ENCODE measurements at places on chromosomes 6 and 20.

DNA sequence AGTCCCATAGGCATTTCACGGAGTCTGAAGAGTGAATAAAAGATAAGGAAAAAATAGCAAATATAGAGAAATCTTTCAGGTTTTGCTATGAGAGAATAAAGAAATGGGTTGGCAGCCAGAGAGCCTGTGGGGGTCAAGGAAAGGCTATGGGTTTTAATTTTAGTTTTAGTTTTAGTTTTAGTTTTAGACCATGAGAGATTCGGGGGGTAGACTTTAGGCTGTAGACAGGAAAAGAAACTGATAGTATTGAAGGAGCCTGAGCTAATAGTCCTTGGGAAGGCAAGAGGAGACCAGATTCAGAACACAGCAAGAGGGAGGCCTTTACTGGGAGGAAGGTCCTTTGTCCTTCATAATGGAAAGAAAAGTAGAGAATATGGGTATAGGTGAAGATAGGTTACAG, 19.3 kb downstream of the DOP1A start:
- no peak for DNase-seq

- DNase-seq, result no peak
These were observed 68.2 kb downstream of the FAM120B start for GRCh38 chr6:170374571-170375444.

GRCh38 chr6:20657274-20657800, 123.1 kb downstream of the CDKAL1 start:
- DNase-seq, result no peak

DNA sequence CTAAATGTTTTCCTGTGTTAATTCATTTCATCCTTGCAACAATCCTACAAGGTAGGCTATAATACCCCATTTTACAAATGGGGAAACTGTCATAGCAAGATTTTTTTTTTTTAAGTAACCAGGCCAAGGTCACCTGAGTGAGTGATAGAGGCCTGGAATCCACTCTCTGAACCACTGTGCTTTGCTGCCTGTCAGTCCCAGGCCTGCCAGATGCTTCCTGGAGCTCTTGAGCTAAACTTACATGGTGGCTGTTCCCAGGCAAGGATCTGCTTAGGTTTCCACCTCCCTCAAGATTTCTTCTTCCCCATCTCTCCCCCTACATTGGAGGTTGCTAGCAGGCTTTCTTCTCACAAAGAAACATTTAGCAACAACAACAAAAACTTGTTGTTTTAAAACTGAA, 32.7 kb upstream of the RNF8 start:
- DNase-seq, result no peak

DNA sequence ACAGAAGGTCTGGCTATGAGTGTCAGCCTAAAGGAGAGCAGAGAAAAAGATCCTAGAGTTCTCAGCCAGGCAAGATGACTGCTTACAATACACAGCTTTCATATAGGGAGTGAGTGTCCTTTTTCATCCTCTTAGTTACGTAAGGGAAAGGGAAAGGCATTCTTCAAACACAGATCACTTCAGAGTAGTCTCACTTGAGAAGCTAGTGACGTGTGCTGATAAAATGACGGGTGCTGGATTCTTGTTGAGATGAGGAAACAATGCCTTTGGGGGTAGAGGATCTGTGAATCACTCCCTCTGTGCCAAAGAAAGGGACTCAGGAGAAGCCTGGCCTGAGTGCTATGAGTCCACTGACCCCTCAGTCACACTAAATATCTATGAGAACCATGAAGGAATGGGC, 117.3 kb downstream of the QRSL1 start:
- no peak for DNase-seq

DNA sequence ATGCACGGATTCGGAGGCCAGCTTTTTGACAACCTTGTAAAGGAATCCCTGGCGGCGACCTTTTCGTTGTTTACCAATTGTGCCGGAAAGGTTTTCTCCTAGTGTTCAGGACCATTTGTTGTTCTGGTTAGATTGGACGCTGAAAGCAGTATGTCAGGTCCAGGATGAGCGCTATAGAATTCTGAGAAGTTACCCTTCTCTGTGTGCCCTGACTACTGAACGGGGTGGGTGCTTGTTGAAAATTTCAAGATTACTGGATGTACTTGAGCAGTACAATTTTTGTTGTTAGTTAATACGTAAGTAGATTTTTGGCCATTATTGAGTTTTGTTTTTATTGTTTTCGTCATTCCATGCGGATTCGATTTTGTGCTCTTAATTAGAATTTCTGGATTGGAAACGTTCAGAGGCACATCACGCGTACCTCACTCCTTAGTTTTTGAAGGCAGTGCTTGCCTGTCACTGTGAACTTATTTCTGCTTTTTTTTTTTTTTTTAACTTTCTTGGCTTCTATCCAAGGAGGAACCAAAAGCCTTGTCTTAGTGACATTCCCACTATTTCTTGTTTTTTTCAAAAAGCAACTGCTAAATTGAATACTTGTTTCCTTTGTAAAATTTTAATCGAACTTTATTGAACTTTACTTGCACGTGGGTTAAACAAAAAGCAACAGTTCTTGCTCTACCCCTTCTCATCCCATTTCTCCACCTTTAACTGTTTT, 898 bp downstream of the XRN2 start:
- DNase-seq, result peak; percentile 4

GRCh38 chr6:75333676-75334200, 49.1 kb upstream of the TMEM30A start:
- DNase-seq, result no peak

DNA sequence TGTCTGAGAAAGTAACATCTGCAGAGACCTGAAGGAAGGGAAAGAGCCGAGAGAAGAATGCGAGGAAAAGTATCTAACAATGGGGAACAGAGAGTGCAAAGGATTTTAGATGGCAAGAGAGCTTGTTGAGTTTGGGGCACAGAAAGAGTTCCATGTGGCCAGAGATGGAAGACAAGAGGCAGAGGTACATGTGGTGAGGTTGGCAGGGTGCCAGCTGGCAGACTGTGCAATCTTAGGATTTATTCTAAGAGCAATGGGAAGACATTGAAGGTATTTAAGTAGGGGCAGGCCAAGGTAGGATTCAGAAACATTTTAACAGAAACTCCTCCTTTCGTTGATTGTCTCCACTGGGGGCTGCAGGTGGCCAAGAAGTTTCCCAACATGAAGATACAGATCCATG, 20.4 kb upstream of the LBP start:
- no peak for DNase-seq

DNA sequence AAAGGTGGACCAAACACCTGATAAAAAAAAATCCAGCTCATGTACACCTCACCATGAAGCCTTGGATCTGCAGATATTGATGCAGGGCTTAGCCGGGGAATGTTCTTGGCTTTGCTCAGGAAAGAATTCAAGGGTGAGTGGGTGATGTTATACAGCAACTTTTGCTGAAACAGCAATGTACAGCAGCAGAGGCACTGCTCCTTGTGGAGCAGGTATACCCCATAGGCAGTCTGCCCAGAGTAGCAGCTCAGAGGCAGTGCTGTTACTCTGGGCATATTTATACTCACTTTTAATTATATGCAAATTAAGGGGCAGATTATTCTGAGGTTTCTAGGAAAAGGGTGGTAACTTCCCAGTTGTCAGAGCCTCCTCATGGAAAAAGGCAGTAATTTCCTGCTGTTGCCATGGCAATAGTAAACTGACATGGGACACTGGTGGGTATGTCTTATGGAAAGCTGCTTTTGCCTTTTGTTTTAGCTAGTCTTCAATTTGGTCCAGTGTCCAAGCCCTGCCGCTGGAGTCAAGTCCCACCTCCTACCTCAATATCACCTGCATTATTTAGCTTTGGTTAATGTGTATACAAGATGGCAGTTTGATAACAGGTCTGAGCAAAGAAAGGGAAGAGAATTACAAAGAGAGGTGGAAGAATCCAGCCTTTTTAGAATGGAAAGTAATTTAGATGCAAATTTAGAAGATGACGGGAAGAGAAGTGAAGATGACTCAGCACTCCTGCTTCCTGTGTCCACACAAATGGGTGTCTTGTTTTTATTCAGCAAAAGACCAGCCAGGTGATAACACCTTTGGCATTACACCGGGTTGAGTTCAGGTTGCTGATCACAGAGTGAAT, 110.1 kb upstream of the JAG1 start:
- no peak for DNase-seq

GRCh38 chr6:158647501-158647900, 2.4 kb upstream of the SYTL3 start:
- DNase-seq, result no peak

- no peak for DNase-seq
These were observed 28.6 kb upstream of the SLC52A3 start for GRCh38 chr20:796921-797320.

GRCh38 chr6:47241742-47242482, 67.8 kb downstream of the TNFRSF21 start:
- no peak for DNase-seq

DNA sequence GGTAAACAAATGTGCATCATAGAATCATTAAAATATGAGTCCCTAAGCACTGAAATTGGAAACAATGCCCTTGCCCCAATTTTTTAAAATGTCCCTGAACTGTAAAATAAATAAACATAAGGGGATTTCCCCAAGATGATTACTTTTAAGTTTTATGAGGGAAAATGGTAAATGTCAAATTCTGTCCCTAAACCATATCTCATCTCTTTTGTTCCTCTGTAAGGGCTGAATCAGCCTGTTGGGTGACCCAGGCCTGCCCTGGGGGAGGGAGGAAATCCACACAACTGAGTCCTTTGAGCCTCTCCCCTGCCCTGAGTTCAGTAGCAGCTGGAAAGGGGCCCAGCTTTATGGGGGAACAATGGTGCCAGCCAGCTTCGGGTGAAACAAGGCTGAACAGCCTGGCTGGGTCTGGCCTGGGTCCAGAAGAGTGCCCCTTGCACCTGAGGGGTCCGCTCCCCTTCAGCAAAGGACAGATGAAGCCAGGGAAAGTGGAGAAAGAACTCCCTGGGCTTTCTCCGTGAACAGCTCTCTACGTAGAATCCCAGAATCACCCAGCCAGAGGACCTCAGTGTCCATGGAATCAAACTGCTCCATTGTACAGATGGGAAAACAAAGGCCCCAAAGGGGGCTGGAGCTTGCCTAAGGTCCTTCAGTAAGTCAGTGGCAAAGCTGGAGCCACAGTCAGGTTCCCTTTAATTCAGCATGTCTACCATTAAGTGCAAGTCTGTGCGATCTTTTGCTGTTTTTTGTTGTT, 28.2 kb upstream of the ITCH start:
- no peak for DNase-seq

GRCh38 chr6:149754548-149754947, 5.0 kb downstream of the PCMT1 start:
- no peak for DNase-seq

DNA sequence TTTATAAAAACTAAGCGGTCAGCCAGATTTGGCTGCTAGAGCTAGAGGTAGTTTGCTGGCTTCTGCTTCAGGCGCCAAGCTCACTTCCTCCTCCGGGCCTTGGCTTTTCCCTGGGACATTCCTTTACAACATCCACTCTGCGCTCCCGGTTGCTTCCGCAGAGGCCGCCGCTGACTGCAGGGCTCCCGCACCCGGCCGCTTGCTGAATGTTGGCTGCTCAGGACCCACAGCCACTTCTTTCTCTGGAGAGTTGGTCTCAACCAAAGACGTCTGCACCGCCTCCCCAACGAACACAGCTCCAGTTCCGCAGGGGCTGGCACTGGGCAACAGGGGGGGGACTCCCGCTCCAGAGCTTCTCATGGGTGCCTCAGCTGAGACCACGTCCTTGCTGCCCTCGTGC, 282.8 kb downstream of the TFAP2C start:
- DNase-seq, result no peak

DNA sequence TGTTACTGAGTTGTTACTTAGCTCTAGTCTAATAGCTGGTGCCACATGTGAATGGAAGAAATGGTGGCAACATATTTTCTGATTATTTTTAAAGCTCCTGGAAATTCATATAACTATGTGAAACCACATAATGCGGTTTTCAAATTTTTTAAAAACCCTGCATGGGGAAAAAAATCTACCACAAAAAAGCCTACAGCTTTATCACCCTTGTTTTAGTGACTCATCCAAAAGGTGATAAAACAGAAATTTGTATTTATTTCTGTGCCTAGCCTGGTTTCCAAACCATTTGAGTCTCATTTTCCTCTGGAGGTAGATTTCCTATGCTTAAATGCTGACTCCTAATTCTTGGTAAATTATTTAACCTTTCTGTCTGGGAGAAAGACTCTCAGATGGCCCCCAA, 5.4 kb upstream of the FBXO30 start:
- DNase-seq, result no peak

GRCh38 chr6:53258076-53258773, 90.5 kb downstream of the ELOVL5 start:
- no peak for DNase-seq

DNA sequence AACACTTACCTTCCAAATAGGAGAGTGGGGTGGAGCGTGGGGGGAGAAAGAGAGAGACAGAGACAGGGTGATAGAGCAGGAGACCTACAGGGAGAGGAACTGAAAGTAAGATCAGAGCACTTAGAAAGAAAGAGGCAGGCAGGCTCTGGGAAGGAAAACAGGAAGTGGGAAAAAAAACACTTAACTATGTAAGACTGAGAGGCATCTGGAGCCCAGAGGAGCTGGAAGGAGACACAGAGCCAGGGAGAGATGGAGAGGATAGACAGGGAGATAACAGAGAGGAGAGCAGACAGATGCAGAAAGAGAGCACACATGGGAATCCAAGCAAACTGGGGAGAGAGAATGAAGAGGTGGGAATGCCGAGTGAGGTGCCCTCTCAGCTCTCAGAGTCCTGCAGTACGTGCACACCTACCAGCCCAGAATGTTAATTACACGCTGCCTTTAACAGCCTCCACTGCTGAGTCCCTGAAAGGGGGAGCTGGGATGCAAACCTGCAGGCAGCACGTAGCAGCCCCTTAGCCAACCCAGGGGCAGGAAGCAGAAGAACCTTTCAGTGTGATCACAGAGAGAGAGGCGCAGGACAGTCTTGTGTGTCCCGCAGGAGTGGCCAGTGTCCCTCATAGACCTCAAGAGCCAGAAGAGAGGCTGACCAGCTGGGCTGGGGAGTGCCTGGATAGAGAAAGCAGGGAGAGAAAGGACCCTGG, 132.7 kb upstream of the LRFN2 start:
- DNase-seq, result no peak

DNA sequence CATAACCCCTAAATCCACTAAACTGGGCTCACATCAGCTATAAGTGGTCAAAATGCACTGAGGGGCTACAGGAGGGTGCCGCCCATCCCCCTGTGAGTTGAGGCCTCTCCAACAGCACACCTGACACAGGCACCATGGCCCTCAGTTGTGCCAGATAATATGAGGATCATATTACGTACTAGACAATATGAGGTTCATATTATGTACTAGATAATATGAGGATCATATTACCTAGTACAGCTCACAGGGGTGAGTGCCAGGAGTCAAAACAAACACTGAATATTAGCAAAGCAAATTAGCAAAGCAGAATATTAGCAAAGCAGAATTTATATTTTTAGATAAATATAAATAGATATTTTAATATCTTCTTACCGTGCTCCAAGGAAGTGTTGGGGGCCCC, 35.3 kb downstream of the CD24 start:
- DNase-seq, result no peak

DNA sequence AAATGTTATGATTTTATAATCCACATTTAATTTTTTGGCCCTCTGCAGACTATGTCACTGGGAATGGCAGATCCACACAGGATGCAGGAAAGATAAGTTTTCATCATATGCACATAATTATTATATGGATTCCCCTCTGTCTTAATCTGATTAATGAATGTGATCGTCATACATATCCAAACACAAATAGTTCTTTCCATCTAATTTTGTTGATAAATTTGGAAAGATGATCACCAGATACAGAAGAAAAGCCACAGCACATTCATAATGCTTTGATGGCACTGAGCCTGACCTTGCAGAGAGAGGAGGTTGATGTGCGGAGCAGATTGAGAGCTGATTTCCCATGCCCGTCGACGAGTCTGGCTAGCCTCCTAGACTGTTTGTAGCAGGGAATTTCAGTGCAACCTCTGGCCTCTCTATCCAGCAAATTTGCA, 471.5 kb downstream of the EPM2A start:
- DNase-seq, result no peak
